ENCODE measurements at places on chromosomes 2 and 18. TPM values are rescaled to one million over a fixed set of nuclear protein-coding genes. Genes with fewer than 3 reads are reported as not detected.
A peak's percentile ranks its signal among the peaks of the same experiment; 100 is the strongest.

C18orf54 gene
- 0.77 TPM for polyA plus RNA-seq

RAD51AP2 gene
- polyA plus RNA-seq = not detected

DNA sequence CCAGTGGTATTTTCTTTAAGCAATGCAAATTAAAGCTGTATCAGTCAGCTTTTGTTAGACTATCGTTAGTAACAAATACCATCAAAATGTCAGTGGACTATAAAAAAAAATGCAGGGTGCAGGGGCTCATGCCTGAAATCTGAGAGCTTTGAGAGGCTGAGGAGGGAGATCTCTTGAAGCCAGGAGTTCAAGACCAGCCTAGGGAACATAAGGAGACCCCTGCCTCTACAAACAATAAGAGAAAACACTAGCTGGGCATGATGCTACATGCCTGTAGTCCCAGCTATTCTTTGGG lies 253.7 kb downstream of the MYCN start:
- no peaks in the 10 kb centered on the region for H3K4me1 ChIP-seq
- H3K36me3 ChIP-seq = no peaks in the 10 kb centered on the region
- no peak overlapping the region for H3K27ac ChIP-seq

GRCh38 chr2:9954136-9954535 lies 2.6 kb downstream of the GRHL1 start:
- peaks cover 3% of the 10 kb centered on the region for H3K36me3 ChIP-seq
- peak overlapping the region; percentile 62 for H3K4me3 ChIP-seq
- H3K4me1 ChIP-seq = peaks cover 11% of the 10 kb centered on the region
- H3K27me3 ChIP-seq = peaks cover 45% of the 10 kb centered on the region
- DNase-seq = no peak

CPO gene
- polyA plus RNA-seq = not detected

UGT1A8 gene
- polyA plus RNA-seq = not detected

DNA sequence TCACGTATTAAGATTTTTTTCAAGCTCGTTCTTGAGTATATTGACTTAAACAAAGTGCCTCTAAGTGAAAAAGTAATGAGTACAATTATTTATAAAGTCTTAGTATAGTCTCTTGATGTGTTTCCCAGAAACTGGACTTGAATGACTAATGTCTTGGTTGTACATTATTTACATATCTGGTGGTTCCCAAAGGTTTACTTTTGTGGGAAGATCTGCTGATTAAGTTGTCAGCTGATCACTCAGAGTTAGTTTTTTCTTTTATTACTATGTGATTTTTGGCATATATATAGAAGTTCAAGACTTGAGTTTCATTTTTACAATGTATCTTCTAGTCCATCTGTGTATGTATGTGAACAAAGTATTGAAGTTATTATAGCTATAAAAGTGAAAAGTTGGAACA lies 29.5 kb downstream of the RNF144A start:
- H3K27me3 ChIP-seq = peaks cover 7% of the 10 kb centered on the region
- H3K4me3 ChIP-seq = no peak overlapping the region
- H3K4me1 ChIP-seq = peaks cover 15% of the 10 kb centered on the region
- peaks cover 7% of the 10 kb centered on the region for H3K36me3 ChIP-seq
- no peak for DNase-seq

MBD1 gene
- 42.4 TPM for polyA plus RNA-seq

DNA sequence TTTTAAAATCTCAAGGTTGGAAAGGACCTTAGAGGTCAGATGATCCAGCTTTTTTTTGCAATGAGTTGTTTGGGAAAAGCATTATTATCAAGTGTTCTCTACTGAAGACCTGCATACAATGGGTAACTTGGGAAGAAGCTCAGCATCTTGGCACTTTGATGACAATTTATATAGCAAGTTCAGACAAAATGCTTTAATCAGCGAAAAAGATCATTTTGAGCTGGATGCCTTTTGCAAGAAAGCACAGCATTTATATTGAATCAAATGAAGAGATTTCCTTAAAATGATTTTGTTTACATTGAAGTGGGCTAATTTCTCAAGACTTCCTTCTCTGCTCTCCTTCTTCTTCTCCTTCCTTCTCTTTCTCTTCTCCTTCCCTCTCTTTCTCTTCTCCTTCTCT lies 796.4 kb upstream of the CDH2 start:
- H3K4me3 ChIP-seq = no peak overlapping the region
- H3K4me1 ChIP-seq = no peaks in the 10 kb centered on the region
- no peak for DNase-seq
- H3K27ac ChIP-seq = peak overlapping the region; percentile 4

GRCh38 chr2:199458009-199458805 lies 468 bp upstream of the SATB2 start:
- peaks cover 21% of the 10 kb centered on the region for H3K4me1 ChIP-seq
- peaks cover 50% of the 10 kb centered on the region for H3K27me3 ChIP-seq
- H3K4me3 ChIP-seq = peak overlapping the region; percentile 67
- H3K36me3 ChIP-seq = no peaks in the 10 kb centered on the region
- no peak for DNase-seq

TMEM131 gene
- 17.7 TPM for polyA plus RNA-seq

MSTN gene
- not detected for polyA plus RNA-seq

- H3K36me3 ChIP-seq = no peaks in the 10 kb centered on the region
- H3K27me3 ChIP-seq = no peaks in the 10 kb centered on the region
- DNase-seq = no peak
- H3K4me3 ChIP-seq = no peak overlapping the region
- H3K27ac ChIP-seq = no peak overlapping the region
- no peaks in the 10 kb centered on the region for H3K4me1 ChIP-seq
Observed at GRCh38 chr2:185782223-185782769, 43.7 kb downstream of the FSIP2 start.

C2orf78 gene
- not detected for polyA plus RNA-seq

- DNase-seq = no peak
- peaks cover 49% of the 10 kb centered on the region for H3K27me3 ChIP-seq
- no peak overlapping the region for H3K27ac ChIP-seq
- peaks cover 12% of the 10 kb centered on the region for H3K4me1 ChIP-seq
- peak overlapping the region; percentile 76 for H3K4me3 ChIP-seq
Observed at GRCh38 chr2:158967114-158967730, 1.2 kb upstream of the TANC1 start.

- peaks cover 22% of the 10 kb centered on the region for H3K27me3 ChIP-seq
- H3K4me3 ChIP-seq = no peak overlapping the region
- H3K36me3 ChIP-seq = no peaks in the 10 kb centered on the region
- no peak for DNase-seq
- peaks cover 12% of the 10 kb centered on the region for H3K4me1 ChIP-seq
- peak overlapping the region; percentile 3 for H3K27ac ChIP-seq
Observed at GRCh38 chr2:112777036-112777435, 7.3 kb downstream of the IL1A start.

DNA sequence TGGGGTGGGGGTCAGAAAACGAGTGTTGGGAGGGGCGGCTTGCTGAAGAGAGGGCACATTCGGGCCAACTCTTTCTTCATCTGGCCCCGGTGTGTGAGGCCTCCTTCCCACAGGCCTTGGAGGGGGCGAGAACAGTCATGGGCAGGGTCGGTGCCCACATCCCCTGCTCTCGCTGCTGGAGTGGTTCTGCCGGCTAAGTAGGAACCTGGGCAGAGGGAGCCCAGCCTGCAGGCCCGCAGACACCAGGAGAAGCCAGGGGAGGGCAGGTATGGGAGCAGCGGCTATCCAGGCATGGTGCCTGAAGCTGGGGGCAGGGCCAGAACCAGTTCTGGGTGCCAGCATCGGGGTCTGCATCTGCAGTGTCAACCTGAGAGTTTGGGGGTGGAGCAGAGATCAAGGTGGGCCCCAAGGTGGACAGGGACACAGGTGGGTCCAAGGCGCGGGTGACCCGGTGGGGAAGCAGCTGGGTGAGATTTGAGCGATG lies 46.6 kb upstream of the HPCAL1 start:
- H3K36me3 ChIP-seq = peaks cover 9% of the 10 kb centered on the region
- H3K27me3 ChIP-seq = peaks cover 29% of the 10 kb centered on the region
- no peaks in the 10 kb centered on the region for H3K4me1 ChIP-seq
- no peak for DNase-seq

GRCh38 chr2:43438342-43438741 lies 157.5 kb downstream of the THADA start:
- H3K27ac ChIP-seq = no peak overlapping the region
- H3K36me3 ChIP-seq = no peaks in the 10 kb centered on the region
- no peak overlapping the region for H3K4me3 ChIP-seq
- no peak for DNase-seq

GRCh38 chr2:164881524-164881923 lies 39.9 kb upstream of the COBLL1 start:
- H3K4me1 ChIP-seq = peaks cover 19% of the 10 kb centered on the region
- no peak for DNase-seq
- no peak overlapping the region for H3K4me3 ChIP-seq
- H3K27ac ChIP-seq = peak overlapping the region; percentile 18
- peaks cover 7% of the 10 kb centered on the region for H3K36me3 ChIP-seq

ITGAV gene
- not detected for polyA plus RNA-seq

DNA sequence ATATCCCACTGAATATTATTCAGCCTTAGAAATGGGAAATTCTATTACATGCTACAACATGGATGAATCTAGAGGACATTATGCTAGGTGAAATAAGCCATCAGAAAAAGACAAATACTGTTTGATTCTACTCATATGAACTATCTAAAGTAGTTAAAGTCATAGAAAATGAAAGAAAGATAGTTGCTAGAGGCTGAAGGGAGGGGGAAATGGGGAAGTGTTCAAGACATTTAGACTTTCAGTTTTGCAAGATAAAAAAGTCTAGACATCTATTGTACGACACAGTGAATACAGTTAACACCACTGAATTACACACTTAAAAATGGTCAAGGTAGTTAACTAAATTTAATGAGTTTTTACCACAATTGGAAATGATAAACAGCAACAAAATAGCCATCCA lies 835.9 kb upstream of the CHAC2 start:
- no peaks in the 10 kb centered on the region for H3K27me3 ChIP-seq
- no peak for DNase-seq
- no peaks in the 10 kb centered on the region for H3K4me1 ChIP-seq

DNA sequence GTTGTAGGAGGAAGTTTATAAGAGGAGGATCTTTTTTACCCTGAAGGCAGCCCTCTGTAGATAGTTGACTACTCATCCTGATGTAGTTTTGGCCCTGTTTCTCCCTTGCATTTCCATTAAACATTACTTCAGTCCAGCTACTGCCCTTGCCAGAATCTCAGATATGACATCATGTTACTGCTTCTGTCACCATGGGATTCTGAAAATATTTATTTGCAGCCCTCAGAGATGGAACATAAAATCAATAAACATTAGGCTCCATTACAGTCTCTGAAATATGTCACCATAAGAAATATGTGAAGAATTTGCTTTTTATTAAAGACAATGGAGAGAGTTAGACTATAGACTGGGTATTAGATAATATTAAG lies 68.7 kb upstream of the STK39 start:
- H3K27ac ChIP-seq = no peak overlapping the region
- no peak for DNase-seq
- H3K4me1 ChIP-seq = no peaks in the 10 kb centered on the region
- no peaks in the 10 kb centered on the region for H3K27me3 ChIP-seq

ID2 gene
- polyA plus RNA-seq = 3.5 TPM
